OCI-LY7 (cell line): ENCODE measurements at places on chromosomes 4 and X. TPM values are rescaled to one million over a fixed set of nuclear protein-coding genes. Genes with fewer than 3 reads are reported as not detected.

Gene TRIML2
- not detected in 2 replicates for total RNA-seq

Gene SH2D1A
- 0.63 and 0.77 TPM in 2 replicates for total RNA-seq

Gene AFP
- total RNA-seq: not detected in 2 replicates

Gene GLOD5
- not detected in 2 replicates for total RNA-seq

Gene MID2
- total RNA-seq: not detected in 2 replicates

Gene KDM6A
- 23.4 and 29.5 TPM in 2 replicates for total RNA-seq

Gene SPP1
- total RNA-seq: not detected in 2 replicates

Gene FOXP3
- 0.57 and 0.59 TPM in 2 replicates for total RNA-seq

Gene INPP4B
- not detected in 2 replicates for total RNA-seq

Gene ZBTB33
- total RNA-seq: 17.7 and 19.3 TPM in 2 replicates

Gene RRH
- total RNA-seq: 0.23 TPM in 1 of 2 replicates, not detected in the other
